ENCODE measurements at places on chromosomes 1 and 21.

- no peak for DNase-seq
Observed at GRCh38 chr1:93180723-93181613, at the start of gene CCDC18. Gene CCDC18 (plus strand): TSS chr1:93180724. CDS start chr1:93183362, 2,638 bp downstream.

GRCh38 chr1:93566227-93566626 lies 115.4 kb downstream of the BCAR3 start:
- no peak for DNase-seq

DNA sequence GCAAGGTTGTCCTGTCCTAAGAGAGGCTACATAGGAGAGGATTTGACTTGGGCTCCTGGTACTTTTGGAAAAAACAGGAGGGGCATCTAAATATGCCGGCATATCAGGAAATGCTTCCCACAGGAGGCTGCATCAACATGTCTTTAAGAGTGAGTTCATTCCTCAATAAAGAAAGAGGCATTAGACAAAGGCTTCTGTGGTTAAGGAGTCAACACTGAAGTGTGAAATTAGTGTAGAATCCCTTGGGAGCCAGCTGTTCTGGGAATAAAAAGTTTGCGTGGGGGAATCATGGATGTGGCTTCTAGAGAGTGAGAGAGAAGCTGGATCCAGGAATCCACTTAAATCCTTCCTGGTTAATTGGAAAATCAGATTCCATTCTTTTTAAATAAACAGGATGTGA lies 69.5 kb downstream of the DNM3 start:
- no peak for DNase-seq

GRCh38 chr1:9413071-9413876 lies 120.6 kb downstream of the SPSB1 start:
- no peak for DNase-seq

DNA sequence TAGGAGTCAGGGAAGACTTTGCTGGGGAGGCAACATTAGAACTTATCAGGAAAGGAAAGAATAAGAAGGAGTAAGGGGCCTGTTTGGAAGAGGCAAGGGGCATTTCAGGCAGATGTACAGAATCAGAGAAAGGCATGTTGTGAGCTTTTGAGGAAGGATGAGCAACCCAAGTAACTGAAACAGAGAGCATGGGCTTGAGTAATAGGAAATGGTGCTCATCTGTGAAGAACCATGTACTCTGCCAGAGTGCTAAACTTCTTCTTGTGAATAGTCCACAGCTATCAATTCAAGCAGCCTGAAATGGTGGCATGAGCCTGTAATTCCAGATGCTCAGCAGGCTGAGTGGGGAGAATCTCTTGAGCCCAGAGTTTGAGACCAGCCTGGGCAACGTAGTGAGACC lies 19.2 kb upstream of the PIGK start:
- no peak for DNase-seq

- DNase-seq, result peak; percentile 94
Observed at GRCh38 chr1:24151175-24151533, 8.2 kb upstream of the IL22RA1 start.

- DNase-seq, result no peak
Observed at GRCh38 chr21:34973685-34974084, 75.4 kb downstream of the RUNX1 start.

DNA sequence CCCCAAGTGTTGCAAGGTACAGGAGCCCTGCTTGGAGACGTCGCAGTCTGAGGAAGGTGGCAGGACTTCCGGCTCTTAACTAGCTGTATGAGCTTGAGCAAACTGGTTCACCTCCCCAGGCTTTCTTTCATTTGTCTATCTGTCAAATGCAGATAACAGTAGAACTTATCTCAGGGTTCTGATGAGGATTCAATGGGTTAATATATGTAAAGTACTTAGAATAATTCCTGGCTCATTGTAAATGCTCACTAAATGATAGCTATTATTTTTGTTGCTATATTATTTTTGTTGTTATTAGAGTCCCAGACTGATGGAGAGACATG lies 108.5 kb upstream of the IPO9 start:
- no peak for DNase-seq

- DNase-seq, result no peak
Observed at GRCh38 chr1:90134175-90134955, 139.5 kb downstream of the ZNF326 start.

- no peak for DNase-seq
Observed at GRCh38 chr21:15121655-15122120, 56.9 kb upstream of the NRIP1 start.

GRCh38 chr1:61743431-61743705 lies 1.1 kb downstream of the PATJ start:
- no peak for DNase-seq

GRCh38 chr1:48785869-48786268 lies 9.2 kb upstream of the BEND5 start:
- DNase-seq, result no peak

DNA sequence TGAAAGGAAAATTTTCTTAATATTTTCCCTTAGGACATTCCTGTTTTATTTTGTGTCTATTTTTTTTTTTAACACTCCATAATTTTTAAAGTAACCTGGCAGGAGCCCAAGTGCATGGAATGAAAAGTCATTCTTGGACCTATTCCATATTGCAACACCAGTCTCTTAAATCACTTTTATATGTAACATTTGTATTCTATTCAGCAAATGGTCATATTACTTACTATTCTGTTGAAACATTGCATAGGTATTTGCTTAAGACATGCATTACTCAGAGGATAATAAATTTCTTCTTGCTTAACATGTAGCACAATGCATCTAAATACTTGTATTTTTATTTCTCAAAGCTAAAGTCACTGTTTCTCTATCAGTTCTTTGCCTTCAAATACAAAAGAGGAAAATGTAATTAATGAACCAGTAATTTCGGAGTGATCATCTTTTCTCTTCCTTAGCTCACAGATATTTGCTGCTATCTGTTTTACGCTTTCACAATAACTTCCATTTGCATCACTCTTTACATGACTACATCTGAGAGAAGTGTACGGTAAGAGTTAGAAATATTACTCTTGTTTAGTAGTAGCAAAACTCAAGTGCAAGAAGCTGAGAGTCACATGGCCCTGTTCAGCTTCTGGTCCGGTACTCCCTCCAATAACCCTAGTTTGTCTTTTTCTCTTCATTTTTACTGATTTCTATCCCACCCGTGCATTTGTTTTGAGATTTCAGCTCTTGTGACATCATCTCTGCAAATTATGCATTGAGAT lies 394.8 kb downstream of the USP25 start:
- no peak for DNase-seq

DNA sequence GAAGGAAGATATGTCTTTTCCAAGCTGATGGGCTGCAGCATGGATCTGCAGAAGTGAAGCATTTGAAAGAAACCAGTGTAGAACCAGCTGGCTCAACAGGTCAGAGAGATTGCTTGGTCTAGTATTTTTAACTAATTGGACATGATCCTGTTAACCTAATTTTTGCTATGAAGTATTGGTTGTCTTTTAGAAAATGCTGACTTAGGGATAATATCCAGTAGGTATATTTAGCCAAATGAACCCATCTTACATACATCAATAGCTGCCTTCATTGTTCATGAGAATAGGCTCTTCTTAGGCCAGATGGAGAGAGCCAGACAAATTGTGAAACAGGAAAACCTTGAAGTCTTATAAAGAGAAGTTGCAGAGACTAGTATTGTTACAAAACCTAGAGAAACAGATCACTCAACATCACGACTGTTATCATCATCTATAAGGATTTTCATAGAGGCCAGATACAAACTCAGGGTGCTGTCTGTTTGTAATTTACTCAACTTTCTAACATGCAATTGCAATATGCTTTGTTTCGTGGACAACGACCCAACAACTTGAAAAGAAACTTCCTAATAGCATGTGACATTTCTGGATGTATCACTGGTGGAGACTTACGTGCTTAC lies 148.2 kb downstream of the DISC1 start:
- DNase-seq, result no peak

- DNase-seq, result no peak
Observed at GRCh38 chr1:203373002-203373401, 22.1 kb upstream of the FMOD start.

DNA sequence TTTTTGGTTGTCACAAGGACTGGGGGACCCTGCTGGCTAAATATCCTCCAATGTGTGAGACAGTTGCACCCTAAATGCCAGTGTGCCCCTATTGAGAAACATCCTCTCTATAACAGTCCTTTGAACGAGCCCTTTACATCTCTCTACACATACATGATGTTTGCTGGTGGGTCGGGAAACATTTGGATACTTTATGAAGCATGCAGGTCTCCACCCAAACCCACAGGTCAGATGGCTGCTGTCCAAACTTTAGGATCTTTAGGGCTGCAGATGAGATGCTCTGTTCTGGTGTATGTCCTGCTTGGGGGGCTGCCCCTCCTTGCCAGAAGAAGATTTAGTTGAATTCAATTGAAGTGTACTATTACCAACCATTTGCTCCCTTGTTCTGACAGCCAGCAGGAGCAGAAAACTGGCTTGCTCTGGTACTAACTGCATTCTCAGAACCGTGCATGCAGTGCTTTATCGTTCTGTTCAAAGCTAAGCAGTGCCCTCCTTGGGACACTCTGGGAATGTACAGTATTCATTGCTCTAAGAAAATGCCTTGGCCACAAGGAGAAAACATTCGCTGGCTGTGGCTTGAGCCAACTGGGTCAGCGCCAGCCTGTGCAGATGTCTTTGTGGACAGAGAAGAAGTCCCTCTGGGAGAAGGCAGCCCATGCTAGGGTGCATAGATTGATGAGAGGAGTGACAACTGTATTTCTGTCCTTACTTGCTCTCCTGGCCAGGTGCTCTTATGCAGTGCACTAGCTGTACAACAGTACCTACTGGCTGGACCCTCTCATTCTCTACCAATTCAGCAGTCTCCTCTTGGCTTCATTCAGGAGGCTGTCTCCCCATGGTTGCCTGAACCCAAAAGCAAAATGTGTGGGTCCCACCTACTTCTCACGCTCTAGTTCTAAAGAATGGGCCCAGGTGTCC lies 61.4 kb upstream of the DIRAS3 start:
- no peak for DNase-seq

GRCh38 chr1:75811211-75811981 lies 14.7 kb downstream of the MSH4 start:
- no peak for DNase-seq

GRCh38 chr1:3348196-3348865 lies 106.1 kb upstream of the ARHGEF16 start:
- DNase-seq, result no peak

GRCh38 chr1:6123083-6123482 lies 57.0 kb downstream of the CHD5 start:
- DNase-seq, result no peak

DNA sequence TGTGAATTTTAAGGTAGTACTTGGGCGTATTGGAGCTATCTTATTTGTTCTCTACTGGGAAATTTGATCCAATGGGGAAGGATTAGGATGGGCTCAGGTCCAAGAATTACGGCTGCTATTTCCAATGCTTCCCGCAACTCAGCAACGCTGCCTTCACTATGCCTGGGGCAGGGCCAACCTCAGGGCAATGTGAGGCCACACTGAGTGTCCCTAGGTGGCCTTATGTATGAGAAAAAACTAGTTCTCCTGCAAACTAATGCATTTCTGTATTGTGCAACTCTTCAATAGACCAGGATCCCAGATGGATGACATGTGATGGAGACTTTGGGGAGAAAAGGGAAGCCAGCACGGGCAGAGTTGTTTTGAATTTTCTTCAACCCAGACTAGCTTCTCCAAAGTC lies 168.1 kb downstream of the DUSP10 start:
- DNase-seq, result no peak

DNA sequence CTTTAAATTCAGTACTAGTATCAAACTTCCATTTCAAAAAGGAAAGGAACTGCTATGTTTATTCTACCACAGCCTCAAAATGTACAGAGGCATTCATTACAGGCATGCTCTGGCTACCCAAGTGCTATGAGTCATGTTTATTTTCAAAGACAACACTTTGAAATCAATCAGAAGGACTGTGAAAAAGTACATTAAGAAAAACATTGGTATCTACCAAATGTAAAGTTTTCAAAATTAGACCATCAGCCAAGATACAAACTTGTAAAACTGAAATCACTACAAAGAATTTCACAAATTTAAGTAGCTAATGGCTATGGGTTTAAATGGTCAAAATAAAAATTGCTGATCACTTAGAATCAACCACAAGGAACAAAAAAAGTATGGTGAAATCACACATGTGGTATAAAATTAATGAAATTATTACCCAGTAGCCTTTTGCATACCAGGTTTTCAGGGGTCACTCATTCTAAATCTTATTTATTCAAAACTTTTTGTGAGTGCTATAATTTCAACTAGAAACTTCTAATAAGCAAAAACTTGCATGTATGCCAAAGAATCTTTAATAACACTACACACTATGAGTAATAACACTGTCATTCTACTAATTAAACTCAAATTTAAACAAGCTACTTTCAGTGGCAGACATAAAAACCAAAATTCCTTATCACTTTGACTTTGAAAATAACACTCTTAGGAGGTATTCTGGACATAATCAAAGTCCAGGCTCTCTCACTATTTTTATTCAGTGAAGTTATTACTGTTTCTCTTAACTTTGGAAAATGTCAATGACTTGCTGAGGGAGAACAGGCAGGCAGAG lies 49.2 kb downstream of the ENAH start:
- DNase-seq, result no peak

GRCh38 chr1:205545991-205546390 lies 41.5 kb downstream of the CDK18 start:
- DNase-seq, result no peak

GRCh38 chr1:107748531-107748930 lies 216.4 kb downstream of the VAV3 start:
- no peak for DNase-seq

GRCh38 chr1:210445931-210446330 lies 117.2 kb downstream of the HHAT start:
- DNase-seq, result no peak

GRCh38 chr1:18803151-18803791 lies 56.2 kb downstream of the TAS1R2 start:
- DNase-seq, result no peak

- DNase-seq, result no peak
Observed at GRCh38 chr21:31872452-31873274, at the start of gene HUNK. Gene HUNK (plus strand): TSS chr21:31873020. CDS start chr21:31873675, 655 bp downstream.
